ENCODE measurements at places on chromosomes 3 and 15. TPM values are rescaled to one million over a fixed set of nuclear protein-coding genes. Genes with fewer than 3 reads are reported as not detected.

GRCh38 chr3:188706176-188706575 lies 465.6 kb upstream of the TPRG1 start:
- no peak for DNase-seq

- no peak for DNase-seq
Measured at GRCh38 chr3:150251187-150252062, 156.7 kb upstream of the TSC22D2 start.

DNA sequence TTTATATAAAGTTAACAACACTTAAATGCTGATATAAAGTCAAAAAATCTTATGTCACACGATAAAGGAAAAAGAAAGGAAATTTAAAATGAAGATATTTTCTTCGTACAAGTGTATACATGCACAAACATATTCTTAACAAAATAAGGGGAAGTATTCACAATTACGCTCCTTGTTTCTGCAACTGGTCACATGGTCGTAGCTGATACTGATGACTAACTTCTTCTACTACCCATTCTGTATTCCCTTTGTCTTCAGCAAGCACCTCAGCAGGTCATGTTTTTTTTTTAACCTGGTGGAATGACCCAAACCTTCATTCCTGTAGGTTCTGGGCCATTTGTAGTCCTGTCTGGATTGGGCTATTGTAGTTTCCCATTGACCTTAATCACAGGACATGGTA lies 30.0 kb upstream of the CMTM8 start:
- DNase-seq = no peak

DNA sequence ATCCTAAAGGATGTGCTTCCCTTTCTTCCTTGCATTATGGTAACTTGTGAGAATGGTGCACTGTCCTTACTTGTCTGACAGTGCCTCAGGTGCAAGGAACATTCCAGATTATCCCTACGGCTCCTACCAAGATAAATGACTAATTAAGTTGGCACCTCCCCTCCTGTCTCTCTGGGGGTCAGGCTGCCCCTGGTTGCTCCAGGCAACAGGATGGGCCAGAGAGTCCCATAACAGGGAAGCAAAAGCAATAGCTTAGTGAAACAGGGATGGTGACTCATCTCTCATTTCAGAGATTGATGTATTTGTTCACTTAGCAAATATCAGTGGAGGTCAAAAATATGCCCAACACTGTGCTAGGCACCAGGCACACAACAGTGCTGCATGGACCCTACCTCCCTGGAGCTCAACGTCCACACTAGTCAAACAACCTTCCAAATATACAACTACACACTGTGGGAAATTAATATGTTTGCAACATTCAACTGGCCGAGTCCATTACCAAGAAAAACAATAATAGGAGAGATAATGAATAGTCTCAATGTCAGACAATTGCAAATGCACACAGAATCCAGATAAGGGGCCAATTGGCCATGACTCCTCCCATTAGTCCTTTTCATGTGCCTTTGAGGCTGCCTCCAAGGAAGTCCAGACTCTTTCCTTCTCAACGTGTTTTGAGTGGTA lies 249.0 kb downstream of the TLE3 start:
- DNase-seq = no peak

GRCh38 chr15:84595660-84596059 lies 5.1 kb upstream of the ZSCAN2 start:
- no peak for DNase-seq

- no peak for DNase-seq
Measured at GRCh38 chr3:127124120-127124519, 68.8 kb upstream of the PRR23E start.

- peak; percentile 67 for DNase-seq
Measured at GRCh38 chr15:63896336-63897115, 62.8 kb upstream of the HERC1 start.

GRCh38 chr3:108897883-108898282 lies 55.8 kb downstream of the GUCA1C start:
- no peak for DNase-seq

DNA sequence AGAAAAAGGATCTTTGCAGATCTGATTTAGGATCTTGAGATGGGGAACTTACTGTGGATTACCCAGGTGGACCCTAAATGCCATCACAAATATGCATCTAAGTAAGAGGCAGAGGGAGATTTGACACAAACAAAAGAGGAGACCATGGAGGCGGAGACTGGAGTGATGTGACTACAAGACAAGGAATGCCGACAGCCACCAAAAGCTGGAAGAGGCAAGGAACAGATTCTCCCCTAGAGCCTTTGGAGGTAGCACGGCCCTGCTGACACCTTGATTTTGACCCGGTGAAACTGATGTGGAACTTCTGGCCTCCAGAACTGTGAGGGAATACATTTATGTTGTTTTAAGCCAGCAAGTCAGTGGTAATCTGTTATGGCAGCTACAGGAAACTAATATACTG lies 44.0 kb downstream of the GASK1A start:
- DNase-seq = no peak

- no peak for DNase-seq
Measured at GRCh38 chr3:10047876-10048275, 21.6 kb downstream of the FANCD2 start.

DNA sequence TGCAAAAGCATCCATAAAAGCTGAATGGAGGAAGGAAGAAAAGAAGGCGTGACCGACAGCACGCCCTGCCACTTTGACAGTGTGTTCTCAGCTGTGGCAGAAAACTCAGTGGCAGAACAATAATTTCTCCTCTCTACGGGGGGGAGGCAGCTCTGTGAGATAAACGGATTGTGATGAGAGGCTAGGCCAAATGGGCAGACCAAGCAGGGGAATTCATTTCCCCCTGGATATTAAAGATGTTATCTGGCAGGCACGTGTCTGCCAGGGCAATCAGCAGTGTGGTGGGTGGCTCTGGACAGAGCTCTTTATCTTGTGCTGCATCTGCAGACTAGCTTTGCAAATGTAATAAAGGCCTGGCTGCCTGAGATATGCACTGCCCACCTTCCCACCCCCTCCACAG lies 1.9 kb upstream of the RMDN3 start:
- no peak for DNase-seq

DNA sequence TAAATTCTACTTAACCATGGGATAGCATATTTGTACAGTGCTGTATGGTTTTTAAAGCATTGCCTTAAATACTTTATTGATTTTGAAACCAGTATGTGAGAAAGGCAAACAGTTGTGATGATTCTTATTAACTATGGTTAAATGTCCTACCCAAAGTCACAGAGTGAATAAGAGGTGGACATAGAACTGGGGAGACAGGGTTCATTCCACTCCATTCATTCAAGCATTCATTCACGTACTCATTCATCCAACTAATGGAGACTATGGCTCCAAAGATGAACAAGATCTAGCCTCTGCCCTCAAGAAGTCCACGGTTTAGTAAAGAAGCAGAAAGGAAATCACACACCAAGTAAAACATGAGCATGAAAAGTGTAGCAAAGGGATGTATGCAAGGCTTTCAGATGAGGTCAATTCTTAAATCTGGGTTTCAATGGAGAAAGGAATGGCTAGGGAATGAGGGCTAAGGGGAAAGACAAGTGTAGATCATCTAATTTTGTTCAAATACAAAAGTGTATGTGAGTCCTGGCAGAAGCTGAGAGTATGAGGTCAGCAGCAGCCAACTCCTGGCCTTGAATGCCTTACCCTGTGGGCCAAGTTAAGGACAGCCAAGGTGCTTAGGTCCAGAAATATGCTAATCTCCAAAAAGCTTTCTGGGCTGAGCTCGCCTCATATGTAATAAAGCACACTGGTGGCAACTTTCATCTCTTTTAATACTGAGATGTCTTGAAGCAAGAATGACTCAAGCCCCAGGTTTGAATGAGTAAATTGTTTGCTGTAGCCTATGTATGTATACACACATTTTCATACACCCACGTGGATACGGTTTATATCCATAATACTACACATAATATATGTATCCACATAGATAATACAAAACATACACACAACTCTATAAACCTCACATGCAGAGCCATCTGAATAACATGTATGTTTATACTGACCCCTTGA lies 4.3 kb downstream of the TNIK start:
- no peak for DNase-seq

DNA sequence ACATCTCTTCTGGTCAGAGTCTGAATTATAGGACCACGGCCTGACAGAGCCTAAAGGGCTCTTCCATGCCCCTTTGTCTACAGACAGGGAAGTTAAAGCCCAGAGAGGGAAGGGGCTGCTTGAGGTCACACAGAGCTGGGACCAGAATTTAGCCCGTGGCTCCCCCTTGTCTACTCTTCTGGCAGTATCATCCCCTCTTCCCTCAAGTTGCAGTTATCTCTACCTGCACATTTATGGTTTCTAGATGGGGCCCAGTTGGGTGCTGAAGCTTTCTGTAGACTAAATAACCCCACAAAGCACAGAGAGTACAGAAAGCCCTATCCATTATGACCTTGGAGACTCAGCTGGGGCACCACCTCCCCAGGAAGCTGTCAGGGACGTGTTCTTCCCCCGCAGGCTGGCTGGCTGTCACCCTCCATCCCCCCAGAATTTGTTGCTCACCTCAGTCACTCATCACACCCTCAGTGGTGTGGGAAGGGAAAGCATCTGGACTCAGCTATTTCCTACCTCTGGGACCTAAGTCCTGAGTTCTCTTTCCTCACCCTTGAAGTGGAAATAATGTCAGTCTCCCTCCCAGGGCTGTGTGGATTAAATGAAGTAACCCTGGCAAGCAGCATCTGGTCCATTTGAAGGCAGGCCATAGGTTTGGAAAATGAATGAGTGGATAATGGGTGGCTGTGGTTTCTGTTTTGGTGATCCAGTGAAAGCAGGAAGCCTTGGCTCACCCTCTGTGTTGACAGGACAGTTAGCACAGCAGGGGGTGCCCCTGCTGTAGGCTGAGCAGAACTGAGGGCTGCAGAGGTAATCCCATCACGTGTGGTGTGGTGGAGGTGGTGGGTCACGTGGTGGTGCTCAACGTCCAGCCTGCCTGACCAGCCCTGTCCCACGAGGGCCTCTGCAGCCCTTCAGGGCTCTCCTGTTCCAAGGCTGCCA lies 16.3 kb downstream of the ACOX2 start:
- DNase-seq = no peak

- DNase-seq = no peak
Measured at GRCh38 chr3:141150081-141150830, 81.4 kb upstream of the PXYLP1 start.

IRAK2 gene
- 28.2 TPM for total RNA-seq

TMC3 gene
- total RNA-seq = not detected

SLC51B gene
- total RNA-seq = not detected

CIB2 gene
- 1.5 TPM for total RNA-seq

LNP1 gene
- 0.73 TPM for total RNA-seq

SLC6A20 gene
- 1.3 TPM for total RNA-seq

ARNT2 gene
- total RNA-seq = not detected

PRR20G gene
- not detected for total RNA-seq

NR1I2 gene
- 0.13 TPM for total RNA-seq

FILIP1L gene
- 0.12 TPM for total RNA-seq

Measured in natural killer cell (primary cell).